ENCODE measurements at places on chromosomes 16 and 17.

- DNase-seq = no peak
Observed at GRCh38 chr16:83681381-83681956, 126.3 kb upstream of the HSBP1 start.

- DNase-seq = no peak
Observed at GRCh38 chr16:72397876-72398275, 225.9 kb upstream of the PMFBP1 start.

- no peak for DNase-seq
Observed at GRCh38 chr17:28925912-28926365, 23.1 kb upstream of the DHRS13 start.

GRCh38 chr16:82146556-82146955, 23.5 kb downstream of the MPHOSPH6 start:
- DNase-seq = no peak

DNA sequence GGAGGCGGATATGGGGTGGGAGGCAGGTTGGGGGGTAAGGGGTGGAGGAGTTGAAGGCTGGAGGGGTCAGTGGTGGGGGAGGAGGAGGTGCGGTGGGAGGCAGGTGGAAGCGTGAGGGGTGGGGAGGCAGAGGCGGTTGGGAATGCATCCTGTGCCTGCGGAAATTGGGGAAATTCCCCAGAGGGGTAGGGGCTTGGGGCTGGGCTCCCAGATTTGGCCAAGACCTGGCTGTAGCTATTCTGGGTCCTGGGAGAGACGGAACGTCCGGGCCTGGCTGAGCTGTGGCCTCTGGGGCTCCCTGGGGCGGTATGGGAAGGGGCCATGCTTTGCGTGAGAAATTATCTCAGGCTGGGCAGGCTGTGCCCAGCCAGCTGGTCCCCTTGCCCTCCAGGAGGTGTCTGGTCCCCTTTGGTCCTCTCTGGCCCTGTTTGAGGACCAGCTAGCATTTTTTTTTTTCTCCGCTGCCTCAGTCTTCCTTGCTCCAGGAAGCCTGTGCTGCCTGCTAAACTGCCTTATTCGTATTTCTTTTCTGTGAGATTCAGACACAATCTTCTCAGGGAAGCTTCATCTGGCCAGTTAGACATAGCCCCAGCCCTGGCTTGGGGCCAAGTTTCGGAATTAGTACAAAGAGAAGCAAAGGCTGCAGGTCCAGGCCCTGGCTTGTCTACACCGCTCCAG, 7.3 kb upstream of the TRPV2 start:
- DNase-seq = peak; percentile 46

DNA sequence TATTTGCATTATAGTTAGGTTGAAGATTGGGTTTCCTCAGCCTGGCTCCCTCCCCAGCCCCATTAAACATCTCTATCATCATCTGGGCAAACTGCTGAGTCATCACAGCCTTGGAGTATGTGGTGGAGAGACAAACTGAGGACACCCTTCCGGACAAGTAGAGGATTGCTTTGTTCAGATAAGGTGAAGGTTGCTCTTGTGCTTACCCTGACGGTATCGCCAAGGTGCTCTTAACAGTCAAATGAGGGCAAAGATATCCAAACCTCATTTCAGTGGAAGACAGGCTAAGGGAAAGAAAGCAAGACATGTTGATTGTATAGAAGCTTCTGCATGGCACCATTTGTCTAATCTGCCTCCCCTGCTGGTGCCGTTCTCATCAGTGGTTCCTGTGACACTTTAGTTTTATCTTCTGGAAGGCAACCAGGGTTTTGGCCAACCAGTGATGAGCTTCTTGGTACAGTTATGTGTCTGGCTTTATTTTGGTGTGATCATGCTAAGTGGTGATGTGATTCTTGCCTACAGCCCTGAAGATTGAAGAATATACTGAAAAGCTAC, 56.9 kb upstream of the LGALS9 start:
- no peak for DNase-seq

DNA sequence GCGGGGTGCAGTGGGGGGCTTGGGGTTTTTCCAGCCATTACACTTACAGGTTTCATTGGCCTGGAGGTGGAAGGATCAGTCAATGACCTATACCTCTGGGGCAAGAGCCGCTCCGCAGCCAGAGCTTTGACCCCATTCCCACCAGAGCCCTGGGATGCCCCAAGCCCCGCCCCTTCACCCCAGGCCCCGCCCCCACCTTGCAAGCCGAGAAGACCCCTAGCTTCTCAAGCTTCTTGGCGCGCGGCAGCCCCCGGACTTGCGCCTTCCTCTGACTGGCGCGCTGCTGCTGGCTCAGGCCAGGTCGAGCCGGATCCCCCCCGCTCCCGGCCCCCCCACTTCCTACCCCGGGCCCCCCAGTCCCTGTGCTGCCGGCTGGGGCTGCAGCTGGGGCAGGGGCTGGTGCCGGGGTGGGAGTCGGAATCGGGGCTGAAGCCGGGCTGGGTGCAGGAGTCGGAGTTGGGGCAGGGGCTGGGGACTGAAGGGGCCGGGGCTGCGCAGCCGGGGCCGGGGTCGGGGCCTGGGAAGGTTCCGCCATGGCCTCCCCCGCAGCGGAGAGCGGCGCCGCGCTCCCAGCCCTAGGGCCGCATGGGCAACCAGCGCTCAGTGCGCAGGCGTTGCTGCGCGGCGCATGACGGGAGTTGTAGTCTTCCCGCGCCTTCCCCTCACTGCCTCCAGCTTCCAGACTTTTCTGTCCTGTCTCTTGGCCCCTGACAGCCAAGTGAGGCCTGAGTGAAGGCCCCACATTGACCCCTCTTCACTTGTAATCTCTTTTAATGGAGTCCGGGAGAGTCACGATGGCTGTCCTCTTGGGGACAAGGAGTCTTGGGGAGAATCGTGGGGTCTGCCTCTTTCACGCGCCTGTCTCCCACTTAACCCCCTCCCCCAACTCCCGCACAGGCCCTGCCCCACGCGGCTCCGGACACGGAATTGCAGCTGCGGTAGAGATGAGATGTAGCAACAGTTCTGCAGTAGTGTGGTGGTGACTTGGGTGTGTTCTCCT, at the start of gene KAT2A:
KAT2A (minus strand) TSS at position 598 of the 1,000 bp plus-strand sequence; CDS start at position 535, 63 bp downstream.
- peak; percentile 66 for DNase-seq

GRCh38 chr17:70369391-70369790, 200.1 kb downstream of the KCNJ2 start:
- DNase-seq = no peak

- no peak for DNase-seq
Observed at GRCh38 chr16:2170587-2171435, 15.2 kb downstream of the TRAF7 start.

- DNase-seq = no peak
Observed at GRCh38 chr17:79841369-79842135, 2.3 kb upstream of the CBX4 start.

- DNase-seq = no peak
Observed at GRCh38 chr17:77666462-77666861, 292.0 kb upstream of the TNRC6C start.

DNA sequence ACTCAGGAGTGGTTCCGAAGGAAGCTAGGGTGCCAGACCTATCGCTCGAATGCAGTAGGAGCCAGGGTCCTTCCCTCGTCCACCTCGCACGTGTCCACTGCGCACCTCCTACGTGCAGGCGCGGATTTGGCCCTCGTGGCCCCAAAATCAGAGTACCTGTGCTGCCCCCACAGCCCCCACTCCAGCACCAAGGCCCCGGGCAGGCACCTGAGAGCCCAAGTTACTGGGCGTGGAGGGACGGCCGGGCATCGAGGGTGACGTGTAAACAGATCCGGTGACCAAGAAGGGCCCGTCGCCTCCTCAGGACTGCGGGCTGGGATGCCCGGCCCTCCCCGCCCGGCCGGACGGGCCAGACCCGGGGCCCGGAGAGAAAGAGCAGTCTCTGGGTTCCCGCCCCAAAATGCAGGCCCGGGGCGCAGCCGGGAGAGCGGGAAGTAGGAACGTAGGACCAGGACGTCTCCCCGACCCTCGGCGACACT, 492 bp downstream of the SLC25A39 start:
- DNase-seq = no peak

DNA sequence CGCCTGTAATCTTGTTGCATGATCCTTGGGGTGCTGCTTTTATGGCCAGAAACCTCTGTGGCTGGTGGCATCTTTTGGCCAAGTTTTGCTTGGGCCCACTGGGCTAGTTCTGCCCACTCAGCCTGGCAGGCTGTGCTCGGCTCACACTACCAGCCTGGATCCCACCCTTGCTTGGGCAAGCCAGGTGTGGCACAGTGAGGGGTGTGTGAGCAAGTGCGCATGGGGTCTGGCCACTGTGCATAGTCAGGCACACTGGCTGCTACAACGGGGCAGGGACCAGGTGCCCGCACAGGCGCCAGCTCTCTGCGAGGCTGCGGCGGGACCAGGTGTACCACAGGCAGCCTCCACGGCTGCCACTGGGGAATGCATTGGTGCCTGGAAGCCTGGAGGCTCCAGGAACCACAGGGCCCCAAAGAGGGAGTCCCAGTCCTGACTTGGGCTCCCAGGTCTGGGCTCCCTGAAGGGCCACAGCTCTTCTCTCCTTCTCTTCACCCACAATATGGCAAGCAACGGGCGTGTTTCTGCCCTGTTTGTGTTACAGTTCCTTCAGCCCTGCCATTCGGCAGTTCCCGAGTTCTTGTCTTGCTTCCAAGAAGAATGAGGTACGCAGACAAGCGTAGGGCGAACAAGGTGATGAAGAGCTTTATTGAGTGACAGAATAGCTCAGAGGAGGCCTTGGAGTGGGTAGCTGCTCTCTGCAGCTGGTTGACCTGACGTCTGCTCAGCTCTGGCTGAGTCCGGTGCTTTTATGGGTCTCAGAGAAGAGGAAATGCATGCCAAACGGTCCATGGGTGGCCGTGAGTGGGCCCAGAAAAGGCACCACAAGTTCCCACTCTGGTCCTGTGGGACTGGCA, 26.7 kb upstream of the PRM1 start:
- no peak for DNase-seq

DNA sequence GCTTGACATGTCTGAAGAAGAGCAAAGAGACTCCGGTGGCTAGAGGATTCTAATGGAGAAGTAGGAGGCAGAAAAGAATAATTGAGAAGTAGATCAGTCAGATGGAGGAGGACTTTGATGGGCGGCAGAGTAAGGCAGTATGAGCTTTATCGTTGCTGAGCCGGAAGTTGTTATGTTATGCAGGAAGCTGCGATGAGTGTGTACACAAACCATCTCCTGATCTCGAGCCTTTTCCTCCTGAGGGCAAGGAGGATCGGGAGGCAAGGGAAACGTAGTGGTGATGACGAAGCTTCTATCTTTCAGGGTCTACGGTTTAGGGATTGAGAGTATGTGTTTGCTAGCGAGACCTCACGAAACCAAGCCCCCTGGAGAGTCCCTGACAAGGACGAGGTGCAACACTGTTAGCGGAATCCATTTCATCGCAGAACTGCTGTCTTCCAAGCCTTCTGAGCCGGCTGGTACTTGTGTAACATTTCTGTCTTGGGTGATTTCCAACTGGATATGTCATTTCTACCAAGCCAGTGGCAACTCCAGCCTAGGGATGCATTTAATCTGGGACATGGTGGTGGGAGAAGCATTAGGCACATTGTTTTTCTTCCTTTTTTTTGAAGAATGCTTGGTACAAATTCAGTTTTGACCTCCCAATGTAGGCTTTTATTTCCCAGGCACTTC, 45.5 kb downstream of the RBFOX1 start:
- no peak for DNase-seq

DNA sequence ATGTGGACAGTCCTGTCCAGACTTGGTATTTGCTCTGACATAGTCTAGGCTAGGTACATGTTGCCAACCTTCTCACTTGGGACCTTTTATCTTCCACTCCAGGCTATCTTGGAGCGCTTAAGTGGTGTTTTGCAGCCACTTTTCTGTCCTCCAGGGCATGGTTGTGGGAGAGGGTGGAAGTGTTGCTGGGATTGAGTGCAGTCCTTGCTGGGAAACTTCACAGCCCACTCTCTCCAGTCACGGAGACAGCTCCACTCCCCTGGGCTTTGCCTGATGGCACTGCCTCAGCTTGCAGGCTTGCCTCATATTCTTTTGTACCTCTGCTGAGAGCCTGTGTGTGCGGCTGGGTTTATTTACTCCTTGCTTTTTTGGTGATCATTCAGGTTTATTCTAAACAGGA, 17.4 kb downstream of the RPA1 start:
- DNase-seq = no peak

DNA sequence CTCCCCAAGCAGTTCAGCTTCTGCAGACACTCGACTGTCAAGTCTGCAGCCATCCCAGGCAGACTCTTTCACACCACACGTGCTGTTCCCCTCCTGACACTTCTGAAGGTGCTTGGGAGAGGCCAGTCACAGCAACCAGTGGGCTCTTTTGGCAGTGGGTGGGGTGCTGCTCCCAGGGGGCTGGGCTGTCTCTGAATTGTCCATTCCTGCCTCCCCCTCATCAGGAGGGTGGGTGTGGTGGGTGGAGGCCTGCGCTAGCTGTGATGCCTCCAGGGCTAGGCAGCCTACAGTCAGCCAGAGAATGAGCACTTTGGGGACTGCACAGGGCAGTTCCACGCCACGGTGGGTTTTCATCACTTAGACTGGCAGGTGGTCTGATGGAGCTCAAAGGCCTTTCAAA, 10.3 kb downstream of the STARD3 start:
- DNase-seq = no peak

GRCh38 chr16:2811703-2812471, 5.2 kb upstream of the PRSS21 start:
- DNase-seq = no peak

DNA sequence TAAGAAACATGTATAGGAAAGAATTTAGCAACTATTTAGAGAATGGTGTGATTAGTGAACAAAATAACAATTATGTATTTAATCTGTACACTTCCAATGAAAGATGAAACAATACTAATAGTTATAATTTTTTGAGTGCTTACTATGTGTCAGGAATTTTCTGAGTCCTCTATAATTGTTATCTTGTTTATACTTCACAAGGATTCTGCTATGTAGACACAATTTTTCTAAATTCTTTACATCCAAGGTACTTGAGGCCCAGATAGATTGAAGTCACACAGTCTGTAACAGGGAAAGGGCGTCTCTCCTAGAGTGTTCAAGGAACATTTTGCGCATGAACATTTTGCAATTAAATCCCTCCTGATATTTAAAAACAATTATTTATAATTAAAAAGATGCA, 1.1 kb upstream of the KRTAP4-12 start:
- DNase-seq = no peak

GRCh38 chr16:66408163-66409048, 18.7 kb upstream of the BEAN1 start:
- peak; percentile 19 for DNase-seq

- peak; percentile 86 for DNase-seq
Observed at GRCh38 chr17:31843070-31843745, 15.8 kb downstream of the COPRS start.

Measured in prostate gland (tissue), 2 donors.